ENCODE measurements at places on chromosomes 6 and 20.
A peak's percentile ranks its signal among the peaks of the same experiment; 100 is the strongest.

DNA sequence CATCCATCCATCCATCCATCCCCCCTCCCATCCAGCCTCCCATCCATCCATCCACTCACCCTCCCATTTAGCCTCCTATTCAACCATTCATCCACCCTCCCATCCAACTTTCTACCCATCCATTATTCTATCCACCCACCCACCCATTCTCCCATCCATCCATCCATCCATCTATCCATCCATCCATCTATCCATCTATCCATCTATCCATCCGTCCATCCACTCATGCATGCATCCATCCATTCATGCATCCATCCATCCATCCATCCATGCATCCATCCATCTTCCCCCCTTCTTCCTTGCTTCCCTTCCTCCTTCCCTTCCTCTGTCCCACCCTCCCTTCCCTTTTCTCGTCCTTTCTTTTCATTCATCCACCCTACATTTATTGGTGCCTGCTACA is 4.8 kb upstream of the BPIFB4 start:
- no peak for DNase-seq

- DNase-seq: no peak
Observed at GRCh38 chr6:23601811-23602345, 524.1 kb upstream of the NRSN1 start.

GRCh38 chr6:484086-484745 is 92.7 kb downstream of the IRF4 start:
- DNase-seq: no peak

- no peak for DNase-seq
Observed at GRCh38 chr6:16337295-16337975, 99.0 kb downstream of the GMPR start.

DNA sequence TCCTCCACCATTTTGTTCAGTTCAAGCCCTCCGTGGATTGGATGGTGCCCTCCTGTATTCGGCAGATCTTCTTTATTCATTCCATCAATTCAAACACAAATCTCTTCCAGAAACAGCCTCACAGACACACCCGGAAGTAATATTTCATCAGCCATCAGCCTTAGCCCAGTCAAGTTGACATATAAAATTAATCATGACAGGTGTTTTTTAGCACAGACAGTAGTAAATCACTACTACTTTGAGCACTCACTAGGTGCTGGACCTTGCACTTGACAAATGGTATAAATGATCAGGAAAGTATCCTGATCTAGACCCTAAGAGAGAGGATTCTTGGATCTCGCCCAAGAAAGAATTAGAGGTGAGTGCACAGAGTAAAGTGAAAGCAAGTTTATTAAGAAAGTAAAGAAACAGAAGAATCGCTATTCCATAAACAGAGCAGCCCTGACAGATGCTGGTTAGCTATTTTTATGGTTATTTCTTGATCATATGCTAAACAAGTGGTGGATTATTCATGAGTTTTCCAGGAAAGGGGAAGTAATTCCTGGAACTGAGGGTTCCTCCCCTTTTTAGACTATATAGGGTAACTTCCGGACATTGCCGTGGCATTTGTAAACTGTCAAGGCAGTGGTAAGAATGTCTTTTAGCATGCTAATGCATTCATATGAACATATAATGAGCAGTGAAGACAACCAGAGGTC is 194.6 kb upstream of the LAMP5 start:
- DNase-seq: no peak

GRCh38 chr6:100023798-100024197 is 29.8 kb upstream of the MCHR2 start:
- DNase-seq: no peak

DNA sequence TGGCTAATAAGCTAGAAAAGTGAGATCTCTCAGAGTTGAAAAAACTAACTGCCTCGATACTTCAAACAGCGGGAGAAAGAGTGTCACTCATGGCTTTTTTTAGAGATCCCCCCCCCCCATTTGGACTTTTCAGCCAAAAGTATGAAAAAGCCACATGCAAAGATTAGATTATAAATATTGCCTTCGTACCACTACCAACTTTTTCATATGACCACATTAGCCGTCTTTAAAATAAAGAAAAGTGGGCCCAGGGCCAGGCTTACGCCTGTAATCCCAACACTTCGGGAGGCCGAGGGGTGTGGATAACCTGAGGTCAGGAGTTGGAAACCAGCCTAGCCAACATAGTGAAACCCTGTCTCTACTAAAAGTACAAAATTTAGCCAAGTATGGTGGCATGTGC is 4.4 kb downstream of the PGK2 start:
- DNase-seq: no peak

- no peak for DNase-seq
Observed at GRCh38 chr6:126038234-126038633, 51.9 kb downstream of the TRMT11 start.

- no peak for DNase-seq
Observed at GRCh38 chr6:145977881-145978280, 13.7 kb upstream of the SHPRH start.

DNA sequence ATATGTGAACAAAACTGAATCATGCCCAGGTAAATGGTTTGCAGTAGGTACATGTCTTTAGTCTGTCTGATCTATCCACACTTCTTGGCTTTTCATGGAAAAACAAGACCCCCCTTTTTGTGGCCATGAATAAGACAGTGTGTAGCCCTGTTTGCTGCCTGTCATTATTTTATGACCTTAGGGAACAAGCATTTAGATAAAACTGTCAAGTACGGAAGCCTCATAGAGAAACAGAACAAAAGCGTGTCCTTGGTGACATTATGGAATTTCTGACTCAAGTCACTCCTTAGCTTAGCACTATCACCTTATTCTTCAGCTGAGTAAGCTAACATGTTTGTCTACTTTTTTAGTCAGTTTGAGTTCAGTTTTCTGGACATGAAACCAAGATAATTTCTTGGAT is 476.2 kb downstream of the ADGRB3 start:
- DNase-seq: no peak

DNA sequence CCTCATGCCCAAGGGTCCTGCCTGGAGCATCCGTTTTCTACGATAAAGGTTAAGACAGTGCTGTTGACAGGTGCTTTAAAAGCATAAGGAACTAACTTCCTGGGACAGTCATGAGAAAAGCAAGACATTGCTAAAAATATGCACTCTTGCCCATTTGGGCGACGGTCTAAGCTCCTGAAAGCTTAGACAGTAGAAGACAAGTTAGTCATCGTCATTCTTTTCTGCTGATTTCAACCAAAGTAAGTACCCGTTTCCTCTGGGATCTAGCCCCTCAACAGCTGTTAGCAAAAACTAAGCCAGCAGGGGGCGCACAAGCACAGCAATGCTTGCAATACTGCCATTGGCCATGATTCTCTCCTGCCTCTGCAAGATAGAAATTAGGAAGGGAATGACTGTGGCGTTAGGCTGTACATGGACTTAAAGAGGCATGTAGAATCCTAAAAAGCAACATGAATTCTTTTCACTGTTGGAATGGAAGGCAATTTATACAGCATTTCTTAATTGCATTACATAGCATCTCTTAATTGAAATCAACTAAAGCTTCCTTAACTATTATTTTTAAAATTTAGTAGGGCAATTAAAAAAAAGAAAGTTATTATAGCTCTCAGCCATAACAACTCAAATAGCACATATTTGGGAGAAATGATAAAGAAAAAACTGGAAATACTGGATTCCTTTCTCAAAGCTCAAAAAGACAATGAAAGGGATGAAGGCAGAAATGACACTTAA is 147.8 kb upstream of the RALGAPA2 start:
- DNase-seq: peak; percentile 74

GRCh38 chr6:64224819-64225218 is 589.2 kb downstream of the PHF3 start:
- no peak for DNase-seq

- no peak for DNase-seq
Observed at GRCh38 chr20:53384392-53384791, 209.2 kb downstream of the ZNF217 start.

DNA sequence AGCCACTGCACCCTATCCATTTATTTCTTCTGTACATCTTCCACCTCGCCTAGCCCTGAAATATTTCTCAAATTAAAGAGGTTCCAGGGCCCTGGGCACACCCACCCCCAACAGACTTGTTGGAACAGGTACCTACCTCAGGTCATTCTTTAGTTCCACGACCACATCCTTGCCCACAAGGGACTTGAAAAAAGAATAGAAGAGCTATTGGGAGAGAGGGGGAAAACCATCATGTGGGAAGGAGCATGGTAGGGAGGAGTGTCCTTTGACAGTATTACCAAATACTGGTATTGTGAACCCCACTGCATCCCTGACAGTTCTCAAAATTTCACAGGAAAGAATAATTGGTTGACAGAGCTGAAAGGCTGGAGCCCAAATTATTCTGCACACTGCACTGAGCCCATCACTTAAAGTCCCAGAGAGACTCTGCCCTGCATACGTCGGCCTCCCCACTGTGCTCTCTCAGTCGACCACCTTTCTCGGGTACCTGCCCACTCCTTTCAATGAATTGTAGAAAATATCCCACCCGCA is 762 bp downstream of the LSM2 start:
- DNase-seq: no peak

GRCh38 chr6:43891072-43891870 is 121.3 kb downstream of the VEGFA start:
- no peak for DNase-seq

DNA sequence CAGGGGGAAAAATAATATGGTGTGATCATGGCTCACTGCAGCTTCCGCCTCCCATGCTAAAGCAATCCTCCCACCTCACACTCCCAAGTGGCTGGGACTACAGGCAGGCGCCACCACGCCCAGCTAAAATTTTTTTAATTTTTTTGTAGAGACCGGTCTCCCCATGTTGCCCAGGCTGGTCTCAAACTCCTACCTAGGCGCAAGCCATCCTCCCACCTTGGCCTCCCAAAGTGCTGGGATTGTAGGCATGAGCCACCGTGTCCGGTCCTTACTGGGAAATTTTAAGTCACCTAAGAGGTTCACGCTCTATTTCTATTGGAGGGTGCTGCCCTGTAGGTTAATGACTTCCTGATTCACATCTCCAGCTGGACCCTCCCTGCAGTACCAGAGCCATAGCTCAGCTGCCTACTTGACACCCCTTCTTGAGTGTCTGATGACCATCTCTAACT is 626 bp upstream of the CDK5RAP1 start:
- no peak for DNase-seq

DNA sequence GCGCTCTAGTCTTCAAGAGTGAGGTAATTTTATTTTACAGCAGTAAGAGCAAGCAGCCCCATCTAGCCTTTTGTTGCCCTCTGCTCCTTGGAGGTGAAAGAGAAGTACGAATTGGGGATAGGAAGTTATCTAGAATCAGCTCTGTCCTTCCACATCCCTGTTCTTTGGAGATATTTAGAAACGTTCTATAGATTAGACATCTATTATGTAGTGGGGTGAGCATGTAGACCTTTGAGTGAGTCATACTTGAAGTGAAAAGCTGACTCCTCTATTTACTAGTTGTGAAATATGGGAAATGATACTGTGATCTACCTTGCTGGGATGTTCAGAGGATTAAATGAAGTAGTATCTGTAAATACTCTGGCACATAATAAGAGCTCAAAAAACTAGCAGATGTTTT is 36.0 kb upstream of the SLC35D3 start:
- DNase-seq: no peak

- DNase-seq: no peak
Observed at GRCh38 chr6:20205722-20206161, 6.5 kb downstream of the MBOAT1 start.

DNA sequence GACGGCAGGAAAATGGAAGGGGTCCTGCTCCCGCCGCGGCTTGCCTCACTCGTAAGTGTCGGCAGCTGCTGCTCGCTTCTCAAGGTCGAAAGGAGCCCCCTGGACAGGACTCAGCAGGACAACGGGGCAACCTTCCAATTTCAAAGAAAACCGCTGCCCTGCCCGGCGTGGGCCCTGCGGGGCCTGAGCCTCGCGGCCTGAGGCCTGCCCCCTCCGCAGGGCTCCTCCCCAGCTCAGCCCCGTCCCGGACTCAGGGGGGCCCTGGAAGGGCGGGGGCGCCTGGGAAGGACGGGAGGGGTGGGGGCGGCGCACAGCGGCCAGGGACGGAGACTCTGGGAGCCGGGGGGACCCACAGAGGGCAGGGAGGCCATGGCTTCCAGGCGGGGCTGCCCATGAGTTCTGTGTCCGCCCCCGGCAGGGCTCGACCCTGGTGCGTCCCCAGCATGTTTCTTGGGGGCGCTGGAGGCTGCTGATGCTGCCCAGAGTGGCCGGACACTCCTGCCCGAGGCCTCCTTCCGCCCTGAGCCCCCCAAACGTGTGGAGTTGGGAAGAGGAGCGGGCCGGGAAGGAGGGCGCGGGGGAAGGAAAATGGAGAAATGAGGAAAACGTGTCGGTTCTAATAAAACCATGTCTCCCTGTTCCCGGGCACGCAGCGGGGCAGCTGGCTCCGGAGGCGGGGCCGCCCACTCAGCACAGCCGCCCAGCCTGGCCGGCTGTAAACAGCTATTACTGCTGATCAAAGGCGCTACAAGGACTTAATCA is 114.6 kb downstream of the DLL1 start:
- DNase-seq: no peak

DNA sequence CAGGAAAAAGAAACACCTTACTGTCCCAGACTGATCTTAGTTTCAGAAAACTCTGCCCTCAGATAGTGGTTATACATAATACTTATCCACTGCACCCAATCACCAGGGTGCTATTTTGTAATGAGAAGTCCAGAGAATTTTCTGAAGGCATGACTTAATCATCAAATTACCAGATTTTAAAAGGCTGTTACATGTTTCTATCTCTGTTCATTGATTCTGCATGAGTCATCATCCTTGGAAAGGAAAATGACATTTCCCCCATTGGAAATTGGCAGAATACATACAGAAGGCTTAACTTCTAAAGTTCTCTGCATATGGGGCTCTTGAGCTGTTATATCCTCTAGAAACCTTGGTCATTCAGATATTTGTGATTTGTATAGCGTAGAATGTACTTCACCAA is 587.9 kb upstream of the FLRT3 start:
- no peak for DNase-seq

DNA sequence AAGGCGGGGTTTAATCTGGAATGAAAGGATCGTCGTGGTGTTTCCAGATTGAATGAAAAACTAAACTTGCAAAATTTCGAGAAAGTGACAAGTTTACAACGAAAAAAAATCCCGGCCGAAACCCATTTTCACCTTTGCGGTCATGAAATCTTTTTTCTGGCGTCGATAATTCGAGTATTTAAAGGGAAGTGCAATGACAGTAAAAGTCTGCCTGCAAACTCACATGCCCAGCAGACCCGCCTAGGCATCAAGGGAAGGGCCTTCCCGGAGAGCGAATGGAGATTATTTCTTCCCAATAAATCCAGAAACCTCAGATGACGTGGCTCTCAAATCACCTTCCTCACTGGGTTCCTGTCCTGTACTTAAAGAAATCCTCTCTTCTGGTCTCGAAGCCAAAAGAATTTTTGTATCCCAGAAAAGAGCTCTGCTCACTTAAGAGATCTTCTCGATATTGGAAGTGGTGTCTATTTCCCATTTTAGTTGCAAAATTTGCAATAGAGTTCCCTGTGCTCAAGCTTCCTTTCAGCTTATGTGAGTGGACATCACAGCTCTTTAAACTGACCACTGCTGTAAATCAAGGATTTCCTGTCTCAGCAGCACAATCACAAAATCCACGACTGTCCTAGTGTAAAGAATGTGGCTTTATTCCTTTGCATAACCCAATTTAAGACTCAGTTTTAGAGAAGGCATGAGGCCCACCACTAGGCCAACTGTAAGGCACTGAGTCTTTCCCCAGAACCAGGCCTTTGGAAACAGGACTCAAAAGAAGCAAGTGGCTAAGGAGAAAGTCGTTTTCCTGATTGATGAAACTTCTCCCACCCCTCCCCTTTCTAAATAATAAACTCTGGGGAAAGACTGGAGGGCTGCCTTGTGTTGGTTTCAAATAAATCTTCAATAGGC is 3.9 kb downstream of the OLIG3 start:
- no peak for DNase-seq

- no peak for DNase-seq
Observed at GRCh38 chr6:31737315-31737990, 1.1 kb upstream of the CLIC1 start.

Data from central memory CD8-positive, alpha-beta T cell (primary cell).